Psoas muscle (tissue), 8 donors: ENCODE measurements at places on chromosomes 7 and 10. TPM values are rescaled to one million over a fixed set of nuclear protein-coding genes. Genes with fewer than 3 reads are reported as not detected.
A peak's percentile ranks its signal among the peaks of the same experiment; 100 is the strongest.

- no peak overlapping the region for H3K27ac ChIP-seq
- H3K4me1 ChIP-seq, result no peaks in the 10 kb centered on the region
- no peak overlapping the region for H3K4me3 ChIP-seq
These were observed 109.5 kb downstream of the DNAJB6 start for GRCh38 chr7:157446322-157446721.

PILRA gene
- total RNA-seq, result 2.1 TPM

DNA sequence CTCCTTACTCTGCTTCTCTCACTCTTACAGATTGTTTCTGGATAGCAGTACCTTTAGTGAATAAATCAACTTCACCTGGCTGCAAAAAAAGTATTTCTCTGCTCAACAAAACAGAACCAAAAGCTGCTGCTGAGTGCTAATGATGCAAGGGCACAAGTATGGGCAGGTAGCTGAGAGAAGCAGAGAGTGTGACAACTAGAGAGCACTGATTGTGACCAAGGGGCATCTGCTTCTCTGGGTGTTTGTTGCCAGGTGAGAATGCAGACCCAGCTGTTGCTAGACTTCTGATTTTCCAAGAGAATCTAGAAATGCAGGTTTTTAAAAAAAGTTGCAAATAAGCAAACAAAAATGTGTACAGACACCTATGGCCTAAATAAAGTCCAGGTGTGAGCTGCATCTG lies 25.3 kb upstream of the PPIF start:
- H3K4me1 ChIP-seq, result peaks cover 17% of the 10 kb centered on the region
- H3K27ac ChIP-seq, result no peak overlapping the region
- H3K27me3 ChIP-seq, result no peaks in the 10 kb centered on the region
- H3K36me3 ChIP-seq, result no peaks in the 10 kb centered on the region
- H3K4me3 ChIP-seq, result no peak overlapping the region

GRCh38 chr10:26574783-26575182 lies 122.7 kb upstream of the PDSS1 start:
- H3K27ac ChIP-seq, result no peak overlapping the region
- no peaks in the 10 kb centered on the region for H3K36me3 ChIP-seq
- DNase-seq, result no peak
- H3K4me1 ChIP-seq, result no peaks in the 10 kb centered on the region
- H3K4me3 ChIP-seq, result no peak overlapping the region

ELMO1 gene
- 7.4 TPM for total RNA-seq

SPOCK2 gene
- 1.8 TPM for total RNA-seq

DNA sequence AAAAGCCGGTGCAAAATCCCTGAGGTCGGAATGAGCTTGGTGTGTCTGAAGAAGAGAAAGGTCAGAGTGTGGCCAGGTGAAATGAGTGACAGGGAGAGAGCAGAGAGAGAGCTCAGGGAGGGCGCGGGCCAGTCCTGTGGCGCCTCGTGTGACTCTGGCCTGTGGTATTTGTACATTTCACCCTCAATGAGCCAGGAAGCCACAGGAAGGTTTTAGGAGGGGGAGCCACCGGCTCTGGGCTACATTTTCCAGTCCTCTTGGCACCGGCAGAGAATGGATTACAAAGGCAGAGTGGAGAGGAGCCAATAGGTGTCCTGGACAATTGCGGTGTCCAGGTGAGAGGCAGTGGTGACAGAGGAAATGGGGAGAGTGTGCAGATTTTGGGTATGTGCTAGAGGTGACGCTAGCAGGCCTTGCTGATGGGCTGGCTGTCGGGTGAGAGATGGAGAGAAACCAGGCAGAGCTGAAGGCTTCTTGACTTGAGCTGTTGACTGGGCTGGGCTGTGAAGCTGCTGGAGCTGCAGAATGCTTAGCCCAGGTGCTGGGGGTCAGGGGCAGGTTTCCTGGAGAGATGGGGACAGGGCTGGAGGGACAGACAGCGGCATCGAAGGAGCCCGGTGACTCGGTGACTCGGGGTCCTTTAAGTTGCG lies 38.1 kb downstream of the COL13A1 start:
- no peaks in the 10 kb centered on the region for H3K36me3 ChIP-seq
- peak; percentile 29 for DNase-seq

MEOX2 gene
- 4.5 TPM for total RNA-seq

DNA sequence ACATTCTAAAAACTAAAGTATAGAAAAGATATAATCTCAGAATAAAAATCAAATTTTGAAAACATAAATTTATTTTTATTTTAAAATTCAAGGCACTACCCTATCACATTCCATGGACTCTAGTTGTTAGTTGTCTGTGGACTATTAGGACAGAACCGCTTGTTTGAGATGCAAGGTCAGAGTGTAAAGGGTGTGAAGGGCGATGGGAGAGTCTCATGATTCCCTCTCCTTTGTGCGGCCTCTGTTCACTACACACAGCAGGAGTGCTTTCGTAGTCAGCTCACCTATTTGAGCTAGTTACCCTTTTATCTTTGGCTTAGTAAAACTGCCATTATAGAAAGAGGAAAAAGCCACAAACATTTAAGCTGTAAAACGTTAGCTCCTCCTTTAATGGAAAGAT lies 189.8 kb upstream of the TEX47 start:
- no peaks in the 10 kb centered on the region for H3K36me3 ChIP-seq
- no peak overlapping the region for H3K27ac ChIP-seq
- DNase-seq, result no peak
- no peaks in the 10 kb centered on the region for H3K27me3 ChIP-seq
- no peaks in the 10 kb centered on the region for H3K4me1 ChIP-seq

DNA sequence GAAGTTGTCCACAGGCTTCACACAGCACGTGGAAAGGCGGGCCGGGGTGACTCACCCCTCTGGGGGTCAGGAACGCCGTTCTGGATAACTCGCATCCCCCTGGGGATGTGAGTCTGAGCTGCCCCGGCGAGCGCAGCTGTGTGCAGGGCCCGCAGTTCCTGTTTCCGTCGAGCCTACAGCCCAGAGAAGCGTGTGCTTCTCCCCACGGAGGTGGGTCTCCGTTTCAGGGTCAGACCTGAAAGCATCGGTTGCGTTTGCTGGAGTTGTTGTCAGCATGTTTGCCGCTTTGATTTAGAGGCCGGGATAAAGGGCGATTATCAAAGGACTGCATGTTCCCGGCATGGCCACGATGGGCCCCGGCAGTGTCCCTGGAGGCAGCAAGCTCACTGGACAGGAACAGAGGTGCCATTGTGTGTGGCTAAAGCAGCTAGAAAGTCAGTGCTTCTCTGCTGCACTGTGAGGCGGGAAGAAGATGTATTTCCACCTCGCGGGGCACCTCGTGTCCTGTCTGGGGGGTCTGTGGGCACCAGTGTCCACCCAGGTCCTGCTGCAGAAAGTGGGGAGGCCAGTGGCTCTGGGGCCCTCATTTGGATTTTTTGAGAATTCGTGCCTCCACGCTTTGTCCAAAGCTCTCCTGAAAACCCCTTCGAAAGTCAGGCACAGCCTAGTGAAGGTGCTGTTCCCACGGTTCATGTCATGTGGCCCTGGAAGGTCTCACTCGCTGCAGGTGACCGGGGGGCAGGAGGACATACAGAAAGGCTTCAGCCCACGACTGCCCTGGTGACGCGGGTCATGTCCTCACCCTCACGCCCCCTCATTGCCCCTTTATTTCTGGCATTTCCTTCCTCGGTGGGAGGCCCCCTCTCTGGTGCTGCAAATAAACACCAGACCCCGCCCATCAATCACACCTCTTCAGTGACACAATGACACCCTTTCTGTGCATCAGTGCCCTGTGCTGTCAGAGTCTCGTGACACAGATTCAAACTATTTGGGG lies 27.4 kb upstream of the GDI2 start:
- no peak overlapping the region for H3K4me3 ChIP-seq
- DNase-seq, result peak; percentile 49

GRCh38 chr10:101672536-101672935 lies 22.4 kb downstream of the FBXW4 start:
- no peaks in the 10 kb centered on the region for H3K27me3 ChIP-seq
- no peak overlapping the region for H3K4me3 ChIP-seq
- peaks cover 6% of the 10 kb centered on the region for H3K36me3 ChIP-seq
- peak; percentile 58 for DNase-seq
- H3K27ac ChIP-seq, result no peak overlapping the region

DNA sequence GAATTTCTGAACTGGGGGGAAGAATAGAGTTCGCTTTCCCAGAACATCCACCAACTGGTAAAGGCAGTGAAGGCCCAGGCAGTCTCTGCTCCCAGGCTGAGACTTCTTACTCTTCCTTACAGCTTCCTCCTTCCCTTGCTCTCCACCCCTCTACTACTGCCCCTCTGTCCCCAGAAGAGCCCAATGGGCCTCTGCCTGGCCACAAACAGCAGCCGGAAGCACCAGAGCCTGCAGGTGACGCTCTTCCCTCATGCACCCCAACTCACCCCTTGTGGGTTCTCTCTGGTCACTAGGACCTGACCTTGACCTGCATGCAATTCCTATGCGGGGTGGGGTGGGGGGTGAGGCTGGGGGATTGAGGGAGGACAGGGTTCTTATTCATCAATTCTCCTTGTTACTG lies 16.5 kb downstream of the FAM131B start:
- H3K27me3 ChIP-seq, result no peaks in the 10 kb centered on the region
- H3K4me1 ChIP-seq, result no peaks in the 10 kb centered on the region
- DNase-seq, result no peak
- H3K27ac ChIP-seq, result no peak overlapping the region
- peaks cover 58% of the 10 kb centered on the region for H3K36me3 ChIP-seq

KIF20B gene
- total RNA-seq, result 0.71 TPM

- H3K27me3 ChIP-seq, result no peaks in the 10 kb centered on the region
- H3K27ac ChIP-seq, result no peak overlapping the region
- peaks cover 19% of the 10 kb centered on the region for H3K4me1 ChIP-seq
- H3K4me3 ChIP-seq, result no peak overlapping the region
- no peaks in the 10 kb centered on the region for H3K36me3 ChIP-seq
These were observed 17.6 kb downstream of the HTRA1 start for GRCh38 chr10:122478971-122479370.

DNA sequence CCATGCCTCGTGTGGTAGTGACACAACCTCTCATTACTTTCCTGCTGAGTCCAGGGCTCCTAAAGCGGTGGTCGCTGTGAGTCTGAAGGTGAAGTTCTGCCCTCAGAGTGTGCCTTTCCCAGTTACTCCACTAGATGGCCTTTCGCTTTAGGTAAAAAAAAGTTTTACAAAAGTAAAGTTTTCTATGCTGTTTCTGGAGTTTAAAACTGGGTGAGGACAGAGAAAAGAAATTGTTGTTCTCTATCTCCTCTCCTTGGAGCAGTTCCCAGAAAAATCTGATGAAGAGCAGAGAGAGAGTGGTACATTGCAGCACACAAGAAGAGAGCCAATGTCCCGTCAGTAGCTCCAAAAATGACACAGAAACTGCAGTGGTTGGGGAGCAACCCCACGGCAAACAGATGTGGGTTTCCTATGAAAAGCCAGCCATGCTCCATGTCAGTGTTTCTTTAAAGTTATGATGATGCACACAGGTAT lies 257.1 kb downstream of the GLI3 start:
- H3K4me3 ChIP-seq, result no peak overlapping the region
- H3K27me3 ChIP-seq, result no peaks in the 10 kb centered on the region
- DNase-seq, result no peak
- no peaks in the 10 kb centered on the region for H3K36me3 ChIP-seq
- no peak overlapping the region for H3K27ac ChIP-seq

- no peak for DNase-seq
- H3K36me3 ChIP-seq, result no peaks in the 10 kb centered on the region
- H3K27ac ChIP-seq, result no peak overlapping the region
- H3K27me3 ChIP-seq, result no peaks in the 10 kb centered on the region
These were observed 38.1 kb downstream of the GNAT3 start for GRCh38 chr7:80473751-80474150.

ZNF775 gene
- total RNA-seq, result 2.8 TPM

GRCh38 chr10:125878957-125879835 lies 1.9 kb downstream of the DHX32 start:
- H3K27me3 ChIP-seq, result no peaks in the 10 kb centered on the region
- H3K36me3 ChIP-seq, result peaks cover 36% of the 10 kb centered on the region
- DNase-seq, result no peak
- H3K4me1 ChIP-seq, result no peaks in the 10 kb centered on the region
- H3K27ac ChIP-seq, result no peak overlapping the region
- H3K4me3 ChIP-seq, result no peak overlapping the region

DNA sequence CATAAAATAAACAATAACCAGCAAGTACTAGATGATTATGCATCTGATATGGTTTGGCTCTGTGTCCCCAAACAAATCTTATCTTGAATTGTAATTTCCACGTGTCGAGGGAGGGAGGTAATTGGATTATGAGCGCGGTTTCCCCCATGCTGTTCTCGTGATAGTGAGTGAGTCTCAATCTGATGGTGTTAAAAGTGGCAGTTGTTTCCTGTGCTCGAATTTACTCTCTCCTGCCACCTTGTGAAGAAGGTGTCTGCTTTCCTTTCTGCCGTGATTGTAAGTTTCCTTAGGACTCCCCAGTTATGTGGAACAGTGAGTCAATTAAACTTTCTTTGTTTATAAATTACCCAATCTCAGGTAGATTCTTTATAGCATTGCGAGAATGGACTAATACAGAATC lies 15.1 kb downstream of the CNTNAP2 start:
- H3K4me3 ChIP-seq, result no peak overlapping the region
- H3K27me3 ChIP-seq, result no peaks in the 10 kb centered on the region
- H3K4me1 ChIP-seq, result no peaks in the 10 kb centered on the region
- no peak for DNase-seq

GRCh38 chr7:28346676-28347363 lies 65.5 kb upstream of the CREB5 start:
- peak overlapping the region; percentile 0 for H3K27ac ChIP-seq
- no peaks in the 10 kb centered on the region for H3K27me3 ChIP-seq
- no peak for DNase-seq
- no peaks in the 10 kb centered on the region for H3K36me3 ChIP-seq

HDAC9 gene
- 18.3 TPM for total RNA-seq

DNA sequence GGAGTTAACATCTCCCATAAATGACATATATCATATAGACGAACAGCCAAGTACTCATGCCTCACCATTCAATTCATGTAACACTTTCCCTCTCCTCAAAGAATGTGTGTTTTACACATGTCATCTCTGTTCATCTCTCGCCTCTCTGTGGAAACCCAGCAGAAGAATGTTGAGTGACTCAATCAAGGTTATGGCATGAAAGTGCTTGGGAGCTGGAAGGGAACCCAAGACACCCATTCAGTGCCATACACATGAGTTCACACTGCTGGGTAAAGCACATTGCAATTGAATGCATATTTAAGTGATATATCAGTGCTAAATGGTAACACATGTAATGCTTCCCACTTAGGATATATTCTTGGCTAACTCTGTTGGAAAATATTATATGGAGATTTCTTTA lies 322.9 kb downstream of the PTEN start:
- H3K4me3 ChIP-seq, result no peak overlapping the region
- H3K27me3 ChIP-seq, result no peaks in the 10 kb centered on the region

ARHGAP22 gene
- total RNA-seq, result 1.3 TPM

- H3K27me3 ChIP-seq, result no peaks in the 10 kb centered on the region
- no peaks in the 10 kb centered on the region for H3K36me3 ChIP-seq
- no peak overlapping the region for H3K27ac ChIP-seq
- peaks cover 1% of the 10 kb centered on the region for H3K4me1 ChIP-seq
These were observed 240.4 kb downstream of the KLF6 start for GRCh38 chr10:3544561-3544960.
